ENCODE measurements at places on chromosomes 6 and 20.

DNA sequence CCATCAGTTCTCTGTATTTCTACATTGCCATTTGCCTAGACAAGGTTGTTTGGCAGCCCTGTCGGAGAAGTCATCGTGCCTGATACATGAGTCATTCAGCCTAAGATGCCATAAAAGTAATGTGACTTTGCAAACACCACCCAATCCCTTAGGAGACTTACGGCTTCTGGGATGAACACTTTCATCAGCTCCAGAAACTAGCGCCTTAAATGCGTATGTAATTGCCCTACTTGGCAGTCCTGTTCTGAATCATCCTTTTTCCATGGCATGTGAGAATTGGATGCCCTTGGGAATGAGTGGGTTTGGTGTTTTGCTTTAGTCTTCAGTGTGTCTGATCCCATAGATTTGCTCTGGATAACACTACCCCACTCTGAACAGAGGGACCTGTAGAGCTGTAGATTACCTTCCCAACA is 158.5 kb downstream of the SASH1 start:
- DNase-seq = no peak

DNA sequence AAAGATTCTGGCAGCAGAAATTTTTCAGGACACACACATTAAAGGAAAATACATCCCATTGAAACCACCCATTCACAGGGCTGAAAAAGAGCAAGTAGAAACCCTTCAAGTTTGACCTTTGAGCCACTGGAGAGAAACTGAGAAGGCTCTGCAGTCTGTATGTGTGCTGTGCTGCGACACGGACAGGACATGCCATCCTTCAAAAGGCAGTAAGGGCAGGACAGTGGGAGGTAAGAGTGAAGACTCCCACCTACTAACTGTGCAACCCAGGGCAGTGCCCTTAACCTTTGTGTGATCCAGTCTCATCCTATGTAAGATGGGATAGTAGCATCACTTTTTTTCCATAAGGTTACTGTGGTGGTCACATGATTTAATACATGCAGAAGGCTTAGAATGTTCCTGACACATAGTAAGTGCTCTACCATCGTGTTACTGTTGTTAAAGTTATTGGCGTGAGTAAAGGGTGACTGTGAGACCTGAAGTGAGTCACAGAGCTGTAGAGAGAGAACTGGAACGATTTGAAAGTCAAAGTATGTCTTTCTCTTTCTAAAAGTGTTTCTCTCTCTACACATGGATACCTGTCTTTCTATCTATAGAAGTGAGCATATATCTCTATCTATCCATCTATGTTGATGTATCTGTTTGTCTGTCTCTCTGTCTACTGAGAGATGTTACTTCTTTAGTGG is 153.7 kb upstream of the OLIG3 start:
- DNase-seq = no peak

- no peak for DNase-seq
Measured at GRCh38 chr6:51396583-51396982, 577.9 kb downstream of the TFAP2B start.

DNA sequence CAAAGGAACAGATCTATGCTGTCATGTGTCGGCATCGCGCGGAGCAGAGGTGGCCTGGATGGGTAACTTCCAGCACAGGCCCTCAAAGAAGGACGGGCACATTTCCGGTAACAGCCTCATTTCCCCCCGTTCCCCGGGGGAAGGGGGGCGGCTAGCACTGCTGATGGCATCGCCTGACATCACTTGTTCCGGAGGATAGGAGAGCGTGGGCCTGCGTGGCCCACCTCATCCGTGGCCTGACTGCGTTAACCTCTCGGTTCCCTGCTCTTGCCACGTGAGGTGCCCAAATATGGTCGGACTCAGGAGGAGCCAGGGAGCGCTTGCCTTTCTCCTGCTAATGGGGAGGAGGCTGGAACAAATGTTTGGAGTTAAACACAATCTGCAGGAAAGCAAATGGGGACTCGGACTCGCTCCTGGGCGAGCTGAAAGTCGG is at the start of gene AKAP12:
AKAP12 (plus strand) TSS at position 365 of the 433 bp plus-strand sequence. CDS start 596 bp downstream, outside the sequence.
- DNase-seq = no peak

DNA sequence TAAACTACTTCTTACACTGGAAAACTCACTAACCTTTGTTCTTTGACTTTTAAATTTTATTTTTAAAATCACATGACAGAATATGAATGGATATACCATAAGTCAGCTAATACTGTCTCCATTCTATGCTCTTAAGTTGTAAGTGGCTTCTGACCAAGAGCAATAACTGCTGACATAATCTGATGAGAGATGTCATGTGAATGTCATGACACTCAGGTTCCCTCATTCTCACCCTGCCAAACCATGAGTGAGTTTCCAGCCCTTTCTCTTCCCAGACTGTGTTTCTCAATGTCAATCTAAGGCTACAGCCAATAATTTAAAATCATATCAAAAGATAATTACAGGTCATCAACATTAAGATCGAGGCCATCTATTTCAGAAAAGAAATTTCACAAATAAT is 39.7 kb downstream of the KIF16B start:
- no peak for DNase-seq

GRCh38 chr6:8006208-8006607 is 58.0 kb downstream of the BLOC1S5 start:
- peak; percentile 56 for DNase-seq

- no peak for DNase-seq
Measured at GRCh38 chr6:92847988-92848387, 571.4 kb downstream of the EPHA7 start.

- no peak for DNase-seq
Measured at GRCh38 chr6:126945812-126946360, 172.6 kb upstream of the RSPO3 start.

- DNase-seq = no peak
Measured at GRCh38 chr20:51791626-51792025, 10.7 kb downstream of the SALL4 start.

- no peak for DNase-seq
Measured at GRCh38 chr20:50533464-50533863, 23.3 kb downstream of the PTPN1 start.

DNA sequence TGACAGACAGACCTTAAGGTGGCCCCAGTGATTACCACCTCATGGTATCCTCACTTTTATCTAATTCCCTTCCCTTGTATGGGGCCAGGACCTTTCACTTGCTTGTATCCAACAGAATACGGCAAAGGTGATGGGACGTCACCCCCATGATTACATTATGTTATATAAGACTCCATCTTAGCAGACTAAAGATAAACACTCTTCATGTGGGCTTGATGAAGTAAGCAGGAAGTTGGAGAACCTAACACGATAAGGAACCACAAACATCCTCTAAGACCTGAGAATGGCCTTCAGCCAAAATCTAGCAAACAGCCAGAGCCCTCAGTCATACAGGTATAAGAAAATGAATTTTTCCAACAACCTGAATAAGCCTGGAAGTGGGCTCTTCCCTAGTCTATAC is 8.0 kb downstream of the SLC17A3 start:
- DNase-seq = no peak

GRCh38 chr6:20416567-20417345 is 15.1 kb downstream of the E2F3 start:
- DNase-seq = no peak

GRCh38 chr6:139531148-139532115 is 157.0 kb upstream of the CITED2 start:
- peak; percentile 31 for DNase-seq

DNA sequence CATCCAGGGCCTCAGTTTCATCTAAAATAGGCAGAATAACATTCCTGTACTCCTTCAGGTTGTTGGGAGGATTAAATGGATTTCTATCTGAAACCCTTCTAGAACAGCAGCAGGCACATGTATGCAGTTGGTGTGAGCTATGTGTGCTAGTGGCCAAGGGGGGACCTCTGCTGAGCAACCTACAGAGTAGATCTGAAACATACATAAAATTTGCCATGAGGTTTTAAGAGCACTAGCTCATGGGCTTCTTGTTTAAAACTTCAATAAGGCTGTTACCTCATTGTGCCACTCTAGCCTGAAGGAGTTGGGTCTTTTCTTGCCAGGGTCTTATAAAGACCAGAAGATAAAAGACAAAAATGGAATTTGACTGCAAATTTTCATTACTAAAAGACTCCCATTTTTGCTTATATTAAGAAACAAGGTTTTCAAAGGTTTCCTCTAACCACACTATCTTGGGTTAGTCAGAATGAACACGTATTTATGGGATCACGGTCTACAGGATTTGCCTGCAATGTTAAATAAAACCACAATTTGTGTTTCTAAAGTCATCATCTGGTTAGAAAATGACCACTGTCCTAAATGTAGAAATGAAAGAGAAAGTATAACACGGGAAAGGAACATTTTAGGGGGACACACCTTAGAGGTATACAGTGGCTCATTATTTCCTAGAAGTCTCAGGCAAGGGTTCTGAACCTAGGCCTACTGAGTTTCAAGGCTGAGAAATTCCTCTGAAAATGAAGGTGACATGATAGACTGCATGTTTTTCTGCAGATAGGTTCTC is 144.9 kb upstream of the OLIG3 start:
- no peak for DNase-seq

DNA sequence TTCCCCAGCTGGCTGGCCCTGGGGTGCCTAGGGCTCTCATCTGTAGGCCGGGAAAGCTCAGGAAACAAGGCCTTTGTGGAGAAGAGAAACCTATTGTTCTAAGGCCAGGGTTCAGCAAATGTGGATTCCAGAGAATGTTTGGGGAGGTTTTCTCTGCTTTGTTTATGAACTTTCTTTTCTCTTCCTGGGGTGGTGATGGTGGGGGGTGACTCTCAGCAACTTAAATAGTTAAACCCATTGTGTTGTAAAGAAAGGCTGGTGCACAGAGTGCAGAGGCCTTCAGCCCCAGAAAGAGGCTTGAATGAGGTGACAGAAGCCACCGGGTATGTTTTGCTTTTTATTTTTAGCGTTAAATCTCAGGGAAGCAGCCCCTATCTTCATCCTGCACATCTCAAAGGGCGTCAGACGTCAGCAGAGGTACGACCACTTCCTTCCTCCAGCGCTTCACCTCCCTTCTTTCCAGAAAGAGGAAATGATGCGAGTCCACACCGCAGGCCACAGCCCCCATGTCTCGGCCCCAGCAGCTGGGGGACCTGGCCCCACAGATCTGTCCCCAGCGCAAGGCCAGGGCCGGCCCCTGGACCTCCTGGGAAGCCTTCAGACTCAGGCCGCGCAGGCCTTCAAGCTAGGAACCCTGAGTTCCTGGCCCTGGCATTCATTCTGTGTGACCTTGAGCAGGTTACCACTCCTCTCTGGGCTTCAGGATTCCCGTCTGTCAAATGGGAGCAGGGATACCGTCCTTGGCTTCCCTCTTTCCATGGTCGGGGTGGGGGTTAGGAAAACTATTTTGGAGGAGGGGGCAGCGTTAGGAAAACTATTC is 605 bp upstream of the PPP1R16B start:
- DNase-seq = no peak

- DNase-seq = no peak
Measured at GRCh38 chr6:75204217-75204958, 1.5 kb downstream of the COL12A1 start.

- no peak for DNase-seq
Measured at GRCh38 chr6:119896806-119897205, 547.2 kb upstream of the MAN1A1 start.

DNA sequence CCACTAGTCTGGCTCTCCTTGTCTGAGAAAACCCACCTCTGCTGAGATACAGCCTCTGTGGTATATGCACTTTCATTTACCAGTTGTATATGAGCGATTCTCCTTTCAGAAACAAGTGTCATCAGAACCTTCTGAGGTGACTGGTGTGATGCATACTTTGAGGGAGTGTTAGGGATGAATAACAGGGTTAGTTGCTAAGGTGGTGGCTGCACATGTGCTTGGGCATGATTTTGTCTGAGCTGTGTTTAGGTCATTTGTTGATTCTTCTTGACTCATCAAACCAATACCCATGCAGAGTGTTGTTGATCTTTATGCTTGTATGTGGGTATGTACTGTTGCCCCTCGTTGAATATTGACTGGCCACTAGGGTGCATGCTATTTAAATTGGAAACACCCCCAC is 25.7 kb downstream of the DTD1 start:
- no peak for DNase-seq

DNA sequence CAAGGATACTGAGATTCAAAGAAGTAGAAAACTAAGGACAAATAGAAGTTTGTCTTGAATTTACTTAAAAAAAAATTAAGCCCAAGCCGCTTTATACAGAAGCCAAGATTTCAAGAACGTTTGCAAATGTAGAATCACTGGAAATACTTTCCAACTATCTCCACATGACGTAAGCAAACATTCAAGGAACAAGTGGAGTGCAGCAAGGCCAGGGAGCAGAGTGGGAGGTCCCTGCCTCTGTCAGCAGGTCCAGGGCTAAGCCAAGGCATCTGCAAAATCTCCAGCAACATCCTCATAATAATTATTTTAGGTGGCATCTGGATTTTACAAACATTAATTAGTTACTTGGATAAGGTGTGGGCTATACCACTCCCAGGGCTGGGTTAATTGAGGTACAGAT is 60.1 kb upstream of the AKIRIN2 start:
- DNase-seq = no peak

DNA sequence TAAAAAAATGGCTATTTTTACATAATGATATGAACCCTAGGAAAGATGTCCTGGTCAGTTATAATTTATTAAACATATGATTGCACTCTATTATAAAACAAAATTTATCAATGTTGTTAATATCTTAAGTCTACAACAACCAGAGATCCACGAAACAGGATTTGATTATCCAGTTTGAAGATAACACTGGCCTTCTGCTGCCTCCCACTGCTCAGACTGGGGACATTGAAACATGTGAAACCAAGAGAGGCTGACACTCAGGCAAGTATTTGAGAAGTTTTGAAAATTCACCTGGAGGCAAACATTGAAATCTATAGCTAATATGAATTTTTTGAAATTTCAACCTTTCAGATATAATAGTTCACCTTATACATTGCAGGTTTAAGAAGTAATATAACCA is 219.3 kb upstream of the HSF2 start:
- no peak for DNase-seq

DNA sequence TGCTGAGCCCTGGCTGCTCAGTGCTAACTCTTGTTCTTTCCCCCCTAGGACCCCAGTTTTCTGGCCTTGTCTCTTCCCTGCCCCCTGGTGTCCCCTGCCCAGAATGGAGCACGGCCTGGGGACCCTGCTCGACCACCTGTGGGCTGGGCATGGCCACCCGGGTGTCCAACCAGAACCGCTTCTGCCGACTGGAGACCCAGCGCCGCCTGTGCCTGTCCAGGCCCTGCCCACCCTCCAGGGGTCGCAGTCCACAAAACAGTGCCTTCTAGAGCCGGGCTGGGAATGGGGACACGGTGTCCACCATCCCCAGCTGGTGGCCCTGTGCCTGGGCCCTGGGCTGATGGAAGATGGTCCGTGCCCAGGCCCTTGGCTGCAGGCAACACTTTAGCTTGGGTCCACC is 11.9 kb downstream of the CCN5 start:
- DNase-seq = no peak

- no peak for DNase-seq
Measured at GRCh38 chr6:150033207-150033771, 8.0 kb upstream of the RAET1L start.

All from hematopoietic multipotent progenitor cell treated with erythropoietin and hydrocortisone succinate and interleukin-3 and kit ligand, for 15 days (in vitro differentiated cells).